Globus pallidus (tissue), 1 donor: ENCODE measurements at places on chromosomes 7 and 10.

DNA sequence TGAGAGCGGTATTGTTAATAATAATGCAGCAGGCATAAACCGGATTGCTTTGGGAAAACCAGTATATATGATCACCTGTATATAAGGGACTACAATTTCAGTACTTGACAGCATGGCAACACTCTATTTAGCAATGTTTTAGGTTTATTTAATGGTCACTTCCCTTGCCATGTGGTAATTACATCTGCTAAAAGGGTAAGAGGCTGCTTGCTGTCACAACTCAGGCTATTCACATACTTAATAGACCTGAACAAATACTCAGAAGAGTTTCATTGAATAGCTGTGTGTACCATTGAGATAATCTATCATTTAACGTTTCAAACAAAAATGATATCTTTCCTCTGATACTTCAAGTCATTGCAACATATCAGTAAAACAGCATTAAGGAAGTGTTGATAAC, 90.1 kb downstream of the PCDH15 start:
- DNase-seq = no peak

DNA sequence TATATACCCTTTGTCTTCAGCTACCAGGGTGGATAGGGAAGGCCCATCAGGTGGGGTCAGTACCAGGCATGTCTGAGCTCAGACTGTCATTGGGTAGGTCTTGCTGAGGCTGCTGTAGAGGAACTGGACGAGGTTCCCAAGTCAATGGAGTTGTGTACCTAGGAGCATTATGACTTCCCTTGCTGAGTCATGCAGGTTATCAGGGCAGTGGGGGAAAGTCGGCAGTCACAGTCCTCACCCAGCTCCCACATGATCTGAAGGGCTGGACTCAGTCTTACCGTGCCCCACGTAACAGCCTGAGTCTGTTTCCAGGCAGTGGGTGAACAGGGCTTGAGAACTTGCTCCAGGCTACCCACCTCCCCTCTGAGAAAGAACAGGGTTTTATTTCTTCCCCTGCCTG, 260.8 kb upstream of the COBL start:
- no peak for DNase-seq

GRCh38 chr7:44645254-44645653, 38.8 kb downstream of the OGDH start:
- DNase-seq = no peak

DNA sequence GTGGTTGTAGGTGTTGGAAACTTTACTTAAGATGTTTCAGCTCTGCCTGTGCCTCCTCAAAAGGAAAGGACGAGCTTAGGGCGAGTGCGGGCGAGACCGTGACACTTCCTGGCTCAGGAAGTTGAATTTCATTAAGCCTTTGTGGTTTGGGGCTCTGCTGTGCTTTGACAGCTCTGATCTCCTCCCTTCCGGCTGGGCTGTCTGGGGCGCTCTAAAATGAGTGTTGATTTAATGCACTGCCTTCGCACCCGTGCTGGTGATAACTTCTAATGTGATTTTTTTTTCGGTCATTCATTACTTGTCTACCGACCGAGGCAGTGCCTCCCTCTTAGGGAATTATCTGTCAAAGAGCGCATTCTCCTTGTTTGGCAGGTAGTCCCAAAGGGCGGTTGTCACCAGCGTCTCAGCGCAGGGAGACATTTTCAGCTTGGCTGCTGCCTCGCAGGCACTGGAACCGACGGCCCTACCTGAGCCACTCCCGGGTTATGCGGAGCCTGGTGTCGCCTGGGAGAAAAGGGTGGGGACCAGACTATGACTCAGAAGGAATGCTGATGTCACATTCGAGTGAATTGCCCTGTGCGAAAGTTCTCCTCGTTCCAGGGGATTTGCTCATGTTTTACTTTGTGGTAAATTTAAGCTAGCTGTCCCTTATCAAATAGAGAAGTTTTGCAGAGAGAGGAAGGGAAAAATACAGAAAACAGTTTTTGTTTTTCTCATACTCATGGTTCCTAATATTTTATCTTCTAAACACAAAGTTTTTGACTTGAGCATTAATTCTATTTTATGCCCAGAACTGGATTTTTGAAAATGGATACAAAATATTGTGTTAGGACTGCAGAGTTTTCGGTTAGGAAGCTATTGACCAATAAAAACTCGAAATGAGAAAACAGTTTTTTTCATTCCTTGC, 920 bp downstream of the TES start:
- DNase-seq = no peak

DNA sequence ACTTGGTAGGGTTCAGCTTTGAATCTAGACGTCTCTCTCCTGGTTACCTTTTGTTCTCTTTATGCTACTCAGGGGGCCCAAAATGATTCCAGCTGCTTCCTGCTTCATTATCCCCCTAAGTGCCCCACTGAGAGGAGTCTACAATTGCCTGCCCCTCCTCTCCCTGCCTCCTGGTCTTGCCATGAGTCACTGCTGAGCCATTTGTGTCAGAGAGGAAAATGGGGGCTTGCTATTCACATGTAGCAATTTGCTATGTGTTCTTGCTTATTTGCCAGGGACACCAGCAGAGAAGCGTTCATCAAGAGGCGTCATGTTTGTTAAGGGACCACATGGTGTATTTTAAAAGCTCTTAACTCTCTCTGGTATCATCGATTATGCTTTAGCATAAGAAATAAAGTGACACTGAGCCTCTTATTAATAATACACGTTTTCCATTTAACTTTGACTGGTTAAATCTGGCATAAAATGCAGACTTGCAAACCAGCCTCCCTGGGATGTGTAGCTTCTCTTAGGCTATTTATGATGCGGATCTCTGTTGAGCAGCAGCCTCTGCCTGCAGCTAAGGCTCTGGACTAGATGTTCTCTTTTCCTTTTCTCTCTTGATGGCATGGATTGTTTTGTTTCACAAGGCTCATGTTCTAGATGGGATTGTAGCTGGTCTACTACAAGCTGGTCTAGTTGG, 239.3 kb downstream of the AUTS2 start:
- no peak for DNase-seq
